Ecto neural progenitor cell (in vitro differentiated cells): ENCODE measurements at places on chromosomes 2 and 18.

DNA sequence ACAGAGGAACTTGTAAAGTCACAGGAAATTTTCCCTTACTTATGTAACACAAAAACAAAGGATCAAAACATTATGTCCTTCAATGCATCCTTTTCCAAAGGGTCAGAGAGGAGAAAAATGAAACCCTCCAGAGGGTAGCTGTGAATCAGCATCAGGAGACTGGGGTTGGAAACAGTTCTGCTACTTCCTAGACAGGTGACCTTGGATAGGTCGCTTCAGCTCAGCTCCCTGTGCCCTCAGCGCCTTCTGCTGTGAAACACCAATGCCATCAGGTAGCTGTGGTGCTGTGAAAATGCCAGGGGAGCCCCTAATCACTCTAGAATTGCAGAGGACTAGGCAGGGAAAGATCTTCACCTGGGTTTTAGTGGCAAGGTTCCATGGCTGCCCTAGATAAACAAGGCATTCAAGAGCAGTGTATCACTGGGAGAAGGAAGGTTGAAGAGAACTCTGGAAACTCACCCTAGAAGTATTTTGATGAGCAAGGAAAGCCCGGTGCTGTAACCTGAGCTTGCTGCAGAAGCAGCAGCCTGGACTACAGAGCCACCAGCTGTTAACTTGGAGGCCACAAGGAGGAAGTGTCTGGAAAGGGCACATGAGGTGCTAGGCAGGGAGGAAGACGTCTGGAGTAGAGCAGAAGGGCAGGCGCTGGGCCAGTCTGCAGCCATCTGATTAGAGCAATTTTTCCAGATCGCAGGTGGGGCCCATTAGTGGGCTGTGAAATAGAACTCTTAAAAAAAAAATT is 100.7 kb upstream of the MCFD2 start:
- DNase-seq: no peak

GRCh38 chr2:29329899-29330298 is 214.7 kb downstream of the CLIP4 start:
- no peak for DNase-seq

DNA sequence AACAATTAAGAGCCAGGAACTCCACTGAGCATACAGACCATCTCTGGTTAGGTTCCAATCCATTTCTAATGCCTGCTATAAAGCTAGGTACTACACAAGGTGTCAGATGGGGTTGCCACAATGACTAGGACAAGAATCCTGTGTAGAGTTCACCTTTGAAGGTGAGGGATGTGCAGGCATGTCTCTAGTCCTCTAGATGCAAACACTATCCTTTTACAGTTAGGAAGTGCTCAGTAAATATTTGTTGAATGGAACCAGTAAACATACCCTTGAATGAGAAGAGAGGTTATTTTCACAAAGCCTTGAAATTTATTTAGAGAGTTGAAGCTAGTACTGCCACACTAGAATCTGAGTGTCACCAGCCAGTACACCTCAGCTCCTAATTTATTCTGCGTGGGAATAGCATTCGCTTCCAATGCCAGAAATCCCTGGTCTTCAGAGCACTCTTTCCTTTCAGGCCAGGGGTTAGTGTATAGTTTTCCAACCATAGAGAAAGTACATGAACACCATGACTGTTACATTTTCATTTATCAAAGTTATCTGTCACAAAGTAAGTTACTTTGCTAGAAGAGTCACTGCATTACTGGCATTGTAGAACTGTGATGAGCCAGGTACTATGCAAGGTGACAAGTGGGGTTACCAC is 48.3 kb downstream of the STAT1 start:
- DNase-seq: no peak

DNA sequence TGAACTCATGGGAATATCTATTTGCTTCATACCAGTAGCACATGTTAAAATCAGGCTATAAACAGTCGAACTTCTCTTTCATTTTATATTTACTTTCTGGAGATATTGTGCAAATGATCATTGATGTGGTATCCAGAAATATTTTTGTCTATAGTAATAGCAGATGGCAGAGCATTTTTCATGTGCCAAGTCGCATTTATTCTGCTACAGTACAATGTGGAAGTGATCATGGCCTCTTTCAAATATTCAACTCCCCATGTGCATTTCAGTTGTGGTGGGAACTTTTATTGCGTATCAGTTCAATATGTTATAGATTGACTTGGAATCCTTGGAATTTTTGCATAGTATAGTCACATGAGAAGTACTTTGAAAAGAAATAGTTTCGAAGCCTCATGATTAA is 57.4 kb downstream of the RHBDD1 start:
- DNase-seq: no peak

DNA sequence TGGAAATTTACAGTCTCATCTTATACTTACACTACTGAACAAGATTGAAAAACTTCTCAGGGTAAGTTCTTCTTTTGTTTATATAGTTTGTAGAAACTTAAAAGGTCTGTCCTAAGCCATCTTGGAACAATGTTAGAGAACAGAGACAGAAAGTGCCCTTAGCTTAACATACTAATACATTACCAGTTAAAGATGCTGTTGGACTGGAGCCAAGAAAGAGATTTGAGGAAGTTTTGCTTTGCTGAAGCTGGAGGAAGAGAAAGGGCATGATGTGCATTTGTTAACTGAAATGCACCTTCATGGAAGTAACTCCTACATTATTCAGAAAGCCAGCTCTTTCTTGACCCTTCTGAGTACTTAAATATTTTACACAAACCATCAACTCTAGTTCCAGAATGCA is 66.5 kb upstream of the TNFRSF11A start:
- no peak for DNase-seq

DNA sequence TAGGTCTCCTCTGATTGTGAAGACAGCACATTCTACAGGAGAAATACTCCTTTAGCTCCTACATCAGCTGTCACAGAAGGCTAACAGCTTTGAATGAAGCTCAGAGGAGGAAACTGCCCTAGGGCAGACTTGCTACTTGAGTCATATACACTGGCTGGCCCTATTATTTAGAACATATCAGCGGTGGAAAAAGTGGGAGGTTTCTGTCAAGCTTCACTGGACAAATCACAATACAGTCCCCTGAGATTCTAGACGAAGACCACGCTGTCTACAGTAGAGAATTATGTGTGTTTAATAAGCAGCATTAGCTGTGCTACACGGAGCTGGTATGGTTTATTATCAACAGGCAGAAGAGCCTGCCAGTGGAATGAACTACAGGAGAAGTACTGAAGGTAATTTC is 230.9 kb upstream of the FSIP2 start:
- no peak for DNase-seq

GRCh38 chr2:38723173-38723572 is 28.0 kb downstream of the SRSF7 start:
- DNase-seq: no peak
